AG20443 (cell line): ENCODE measurements at places on chromosomes 3 and 15.
A peak's percentile ranks its signal among the peaks of the same experiment; 100 is the strongest.

GRCh38 chr3:68057637-68058320, 403.4 kb upstream of the SUCLG2 start:
- DNase-seq: no peak

GRCh38 chr3:12300137-12300536, 11.3 kb downstream of the PPARG start:
- DNase-seq: no peak

DNA sequence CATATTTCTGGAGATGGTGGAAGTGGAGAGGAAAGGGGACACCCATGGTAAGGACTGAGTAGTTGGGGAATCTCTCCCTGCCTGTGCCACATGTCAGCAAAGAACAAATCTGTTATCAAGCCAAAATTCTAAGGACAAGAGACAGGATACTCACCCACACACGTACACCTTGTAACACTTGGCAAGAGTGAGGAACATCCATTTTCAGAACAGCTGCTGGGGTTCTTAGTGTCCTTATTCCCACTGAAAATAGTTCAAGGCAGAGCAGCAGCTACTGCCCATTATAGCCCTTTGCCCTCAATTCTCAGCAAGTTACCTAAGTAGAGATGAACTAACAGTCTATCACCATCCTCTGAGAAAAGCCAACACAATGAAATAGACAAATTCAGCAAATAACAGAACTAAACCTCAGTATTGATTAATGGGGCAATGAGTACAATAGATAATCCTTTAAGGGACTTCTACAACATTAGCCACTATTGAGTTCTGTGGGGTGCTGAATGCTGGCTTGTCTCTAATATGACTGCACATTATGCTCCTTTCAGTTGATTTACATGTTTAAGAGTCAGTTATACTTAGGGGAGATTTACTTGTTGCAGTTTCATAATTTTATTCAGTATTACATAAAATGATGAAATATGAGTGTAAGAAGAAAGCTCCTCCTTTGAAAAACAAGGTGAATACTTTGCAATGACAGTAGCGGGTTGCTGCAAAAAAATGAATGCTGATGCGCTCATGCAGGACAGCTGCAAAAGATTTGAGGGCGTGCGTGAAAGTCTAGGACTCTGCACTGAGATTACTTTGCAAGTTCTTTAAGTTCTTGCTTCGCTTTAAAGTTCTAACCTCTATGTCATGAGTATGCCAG, 22.4 kb downstream of the SENP5 start:
- no peak for DNase-seq

DNA sequence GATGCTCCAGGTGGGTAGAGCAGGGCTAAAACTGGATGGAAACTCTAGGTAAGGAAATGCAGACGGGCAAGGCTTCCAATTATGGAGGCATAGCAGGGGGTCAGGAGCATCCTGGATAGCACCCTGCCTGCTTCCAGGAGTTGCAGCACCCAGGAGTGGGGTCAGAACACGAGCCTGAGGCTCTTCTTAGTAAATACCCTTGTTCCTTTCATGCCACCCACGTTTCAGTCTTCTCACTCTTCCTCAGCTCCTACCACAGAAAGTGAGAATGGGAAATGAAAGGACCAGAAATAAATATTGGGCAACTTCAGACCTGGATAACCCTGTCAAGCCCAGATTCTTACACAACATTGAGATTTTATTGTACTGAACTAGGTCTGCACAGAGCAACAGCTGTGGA, 16.4 kb downstream of the CCR1 start:
- DNase-seq: no peak

DNA sequence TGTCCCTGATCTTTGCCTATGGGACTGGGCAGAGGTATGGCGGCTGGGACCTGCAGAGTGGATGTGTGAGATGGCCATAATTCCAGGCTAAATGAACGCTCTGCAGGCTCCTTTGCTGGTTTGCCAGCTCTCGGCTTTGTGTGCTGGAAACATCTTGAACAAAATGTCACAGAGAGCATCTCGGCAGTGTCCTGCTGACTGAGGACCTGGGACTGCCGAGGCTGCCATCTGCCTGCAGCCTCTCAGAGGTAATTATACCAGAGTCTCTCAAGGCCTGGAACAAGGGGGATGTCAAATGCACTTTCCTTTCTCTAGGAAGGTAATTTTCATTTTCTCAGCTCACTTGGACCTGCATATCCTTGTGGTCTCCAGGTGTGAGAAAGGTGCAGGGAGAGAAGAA, 354.2 kb downstream of the PDCD6IP start:
- DNase-seq: no peak

GRCh38 chr3:126714921-126715320, 10.9 kb downstream of the CHCHD6 start:
- no peak for DNase-seq

GRCh38 chr3:175307642-175308041, 448.5 kb downstream of the NAALADL2 start:
- no peak for DNase-seq

DNA sequence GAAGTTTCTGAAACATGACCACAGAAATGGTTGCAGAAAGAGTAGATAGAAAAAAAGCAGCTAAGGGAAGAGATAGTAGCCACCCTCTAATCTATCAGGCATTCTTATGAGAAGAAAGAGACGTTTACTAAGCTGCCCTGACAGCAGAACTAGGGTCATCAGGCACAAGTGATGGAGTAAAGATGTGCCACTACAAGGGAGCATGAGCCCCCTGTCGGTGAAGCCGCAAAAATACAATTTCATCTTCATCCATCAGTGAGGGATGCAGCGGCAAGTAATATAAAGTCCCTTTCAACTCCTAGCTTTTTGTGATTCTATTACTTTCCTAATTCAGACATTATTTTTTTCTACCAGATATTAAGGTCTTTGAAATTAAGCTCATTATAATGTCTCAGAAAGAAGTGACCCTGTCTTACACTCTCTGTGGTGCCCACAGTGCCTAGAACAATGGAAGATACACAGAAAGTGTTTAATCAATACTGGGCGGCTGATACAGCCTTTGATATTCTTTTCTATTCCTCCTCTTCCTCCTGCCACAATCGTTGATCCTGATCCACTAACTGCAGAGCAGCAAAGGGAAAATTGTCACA, 651.6 kb downstream of the NTRK3 start:
- peak; percentile 26 for DNase-seq

GRCh38 chr15:68414206-68414555, 17.8 kb downstream of the ITGA11 start:
- DNase-seq: no peak

- peak; percentile 60 for DNase-seq
Observed at GRCh38 chr3:139312959-139313358, 30.9 kb upstream of the MRPS22 start.

- peak; percentile 52 for DNase-seq
Observed at GRCh38 chr15:78195735-78196201, 38.6 kb downstream of the ACSBG1 start.
